ENCODE measurements at places on chromosomes 16 and 17.

DNA sequence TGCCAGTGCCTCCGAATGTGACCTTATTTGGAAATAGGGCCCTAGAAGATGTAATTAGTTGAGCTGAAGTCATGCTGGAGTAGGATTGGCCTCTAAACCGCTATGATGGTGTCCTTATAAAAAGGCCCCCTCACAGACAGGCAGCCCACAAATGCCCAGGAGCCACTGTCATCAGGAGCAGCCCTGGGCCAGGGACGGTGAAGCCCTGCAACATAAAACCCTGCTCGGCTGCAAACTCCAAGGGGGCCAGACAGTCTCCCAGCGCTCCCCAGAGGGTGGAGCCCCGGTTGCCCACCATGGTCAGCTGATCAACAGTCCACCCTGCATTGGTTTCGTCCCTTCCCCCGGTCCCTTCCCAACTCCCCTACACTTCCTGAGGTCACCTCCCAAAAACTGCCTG lies 351.7 kb downstream of the FOXL1 start:
- DNase-seq, result no peak

DNA sequence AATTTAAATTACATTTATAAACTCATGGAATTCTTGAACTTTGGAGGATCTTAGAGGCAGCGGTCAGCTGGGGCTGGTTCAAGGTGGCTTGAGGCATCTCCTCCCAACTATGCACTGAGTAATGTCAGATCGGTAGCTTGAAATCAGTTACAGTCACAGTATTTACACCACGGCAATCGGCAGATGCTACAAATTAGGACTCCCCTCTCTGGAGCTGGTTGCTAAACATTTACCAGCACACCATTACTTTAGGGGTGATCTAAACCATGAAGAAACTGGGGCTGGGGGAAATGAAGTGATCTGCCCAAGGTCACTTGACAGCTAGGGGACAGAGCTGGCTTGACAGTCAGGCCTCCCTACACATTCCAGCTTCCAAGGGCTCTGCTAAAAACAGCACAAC lies 137.6 kb downstream of the IRX3 start:
- DNase-seq, result no peak

DNA sequence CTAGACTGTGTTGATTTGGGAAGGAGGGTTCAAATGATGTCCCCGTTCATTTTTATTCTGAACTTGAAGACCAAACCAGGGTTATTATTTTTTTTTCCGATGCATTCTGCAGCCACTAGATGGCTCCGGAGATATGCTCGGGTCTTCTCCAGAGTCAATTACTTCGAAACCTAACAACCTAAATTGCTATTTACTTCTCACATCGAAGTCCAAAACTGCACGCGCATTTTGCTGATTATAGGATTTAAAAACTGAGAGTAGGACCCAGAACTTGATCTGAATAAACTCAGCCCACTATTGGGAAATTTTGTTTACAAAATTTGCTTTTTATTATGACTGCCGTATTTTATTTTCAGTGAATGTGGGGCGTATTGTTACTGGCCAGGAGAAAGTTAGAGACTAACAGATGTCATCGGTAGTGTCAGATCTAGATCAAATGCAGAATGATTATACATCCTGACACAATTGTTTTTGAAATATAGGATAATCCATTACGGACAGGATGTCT lies 263.8 kb downstream of the HS3ST3A1 start:
- peak; percentile 22 for DNase-seq

DNA sequence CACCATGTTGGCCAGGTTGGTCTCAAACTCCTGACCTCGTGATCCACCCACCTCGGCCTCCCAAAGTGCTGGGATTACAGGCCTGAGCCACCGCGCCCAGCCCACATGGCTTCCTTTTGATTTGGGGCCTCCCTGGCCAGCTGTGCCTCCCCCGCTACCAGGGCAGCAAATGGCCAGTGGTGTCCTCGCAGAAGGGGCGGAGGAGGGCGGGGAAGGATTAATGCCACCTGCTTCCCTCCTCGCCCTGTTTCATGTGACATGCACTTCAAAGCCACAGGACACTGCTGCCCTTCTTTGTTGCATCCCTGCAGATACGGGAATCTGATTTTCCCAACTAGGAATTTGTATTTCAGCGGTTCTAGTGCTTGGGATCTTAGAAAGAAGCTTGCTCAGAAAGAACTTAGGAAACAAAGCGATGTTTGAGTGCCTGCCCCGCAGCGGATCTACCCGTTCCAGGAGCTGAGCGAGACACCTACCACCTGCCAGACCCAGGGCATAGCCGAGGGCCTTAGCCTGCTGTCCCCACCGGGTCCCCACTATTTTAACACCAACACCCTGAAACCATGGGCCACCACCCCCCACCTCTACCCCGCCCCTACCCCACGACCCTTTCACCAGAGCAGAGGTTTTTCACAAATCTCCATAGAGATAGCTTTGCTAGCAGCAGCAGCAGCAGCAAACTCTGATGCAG lies 37.7 kb upstream of the CCDC182 start:
- no peak for DNase-seq

DNA sequence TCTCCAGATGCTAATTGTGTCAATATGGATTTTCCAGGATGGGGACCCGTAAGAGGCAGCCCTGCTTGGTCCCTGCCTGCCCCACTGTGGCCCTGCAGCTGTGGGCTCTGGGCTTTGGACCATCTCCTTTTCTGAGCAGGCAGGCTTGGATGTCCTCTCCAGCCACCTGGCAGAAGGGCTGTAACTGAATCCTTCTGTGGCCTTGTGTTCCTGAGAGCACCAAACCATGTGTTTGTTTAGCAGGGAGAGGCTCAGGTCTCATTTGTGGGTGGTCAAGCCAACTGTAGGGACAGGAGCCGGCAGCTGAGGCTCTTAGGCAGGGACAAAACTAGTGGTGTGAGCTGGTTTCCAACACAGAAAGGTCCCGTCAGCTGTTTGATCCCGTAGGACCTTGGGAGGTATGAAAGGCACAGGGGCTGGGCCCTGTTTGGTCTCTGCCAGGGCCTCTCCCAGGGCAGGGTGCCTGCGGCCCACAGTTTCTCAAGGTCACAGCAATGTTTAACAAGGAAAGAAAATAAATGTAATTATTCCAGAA lies 18.5 kb downstream of the SEC14L5 start:
- no peak for DNase-seq

DNA sequence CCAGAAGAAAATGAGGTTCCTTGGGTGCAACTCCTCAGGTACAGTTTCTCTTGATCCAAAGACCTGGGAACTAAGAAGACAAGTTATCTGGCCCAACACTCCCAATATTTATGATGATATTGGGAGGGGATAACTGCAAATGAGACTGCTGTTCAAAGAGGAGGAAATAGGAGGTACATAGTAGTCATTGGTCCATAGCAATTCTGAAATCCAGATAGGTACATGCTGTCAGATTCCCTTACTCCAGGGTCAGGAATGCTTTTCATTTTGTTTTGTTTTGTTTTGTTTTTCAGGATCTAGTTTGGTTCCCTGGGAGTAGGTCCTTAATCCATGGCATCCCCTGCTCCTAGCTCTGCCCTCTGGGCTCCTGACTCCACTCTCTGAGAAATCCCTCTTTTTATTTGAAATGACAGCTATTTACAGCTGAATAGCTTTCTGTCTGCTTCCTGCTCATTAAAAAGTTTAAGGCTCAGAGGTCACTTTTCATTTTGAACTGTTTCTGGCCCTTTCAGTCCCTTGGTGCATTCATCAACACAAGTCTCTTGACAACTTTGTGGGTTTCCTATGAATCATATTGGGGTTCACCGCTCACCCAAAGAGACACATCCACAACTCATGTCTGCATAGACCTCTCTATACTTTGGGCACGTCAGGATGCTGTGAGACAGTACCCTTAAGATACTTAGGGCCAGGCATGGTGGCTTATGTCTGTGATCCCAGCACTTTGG lies 110.2 kb upstream of the C17orf78 start:
- no peak for DNase-seq

GRCh38 chr16:13136901-13137300 lies 235.5 kb downstream of the SHISA9 start:
- no peak for DNase-seq

GRCh38 chr17:72715906-72716572 lies 376.4 kb downstream of the SLC39A11 start:
- no peak for DNase-seq

GRCh38 chr17:17054636-17055035 lies 12.4 kb downstream of the MPRIP start:
- DNase-seq, result no peak

- DNase-seq, result no peak
Observed at GRCh38 chr16:17685447-17685846, 214.7 kb upstream of the XYLT1 start.

- peak; percentile 31 for DNase-seq
Observed at GRCh38 chr17:79747508-79748294, 17.0 kb downstream of the ENPP7 start.

All from GM13977 (cell line).